ENCODE measurements at places on chromosomes 5 and 9. TPM values are rescaled to one million over a fixed set of nuclear protein-coding genes. Genes with fewer than 3 reads are reported as not detected.

The CCDC192 gene
- total RNA-seq, result not detected

The ACSL6 gene
- 0.89 TPM for total RNA-seq

The RORB gene
- 0.25 TPM for total RNA-seq

The OR1J2 gene
- total RNA-seq, result not detected

The ENTREP1 gene
- 8.6 TPM for total RNA-seq

The TCF7 gene
- total RNA-seq, result 4.2 TPM

The C1QTNF3 gene
- total RNA-seq, result 5.9 TPM

The FBN2 gene
- total RNA-seq, result 0.98 TPM

The SH2D3C gene
- 8.9 TPM for total RNA-seq

The ADAMTS12 gene
- 0.34 TPM for total RNA-seq

- no peaks in the 10 kb centered on the region for H3K27me3 ChIP-seq
- no peak overlapping the region for H3K4me3 ChIP-seq
- H3K4me1 ChIP-seq, result no peaks in the 10 kb centered on the region
- no peak for DNase-seq
- no peaks in the 10 kb centered on the region for H3K36me3 ChIP-seq
These were observed 45.1 kb upstream of the DAB2 start for GRCh38 chr5:39469777-39470415.

DNA sequence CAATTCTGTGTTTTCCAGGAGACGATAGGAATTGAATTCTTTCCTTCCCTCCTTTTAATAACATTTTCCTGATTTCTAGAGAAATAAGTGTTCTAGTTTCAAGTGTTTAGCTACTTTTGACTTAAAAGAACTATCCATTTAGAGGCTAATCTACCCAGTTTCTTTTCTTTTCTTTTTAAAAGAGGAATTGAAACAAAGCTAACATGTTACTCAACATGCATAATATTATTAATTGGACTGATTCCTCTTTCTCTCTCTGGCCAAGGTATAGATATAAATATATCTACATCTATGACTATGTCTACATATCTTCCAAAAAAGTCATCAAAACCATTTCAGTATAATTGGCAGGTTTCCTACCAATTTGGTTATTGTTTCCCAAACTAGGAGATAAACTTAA lies 309.8 kb downstream of the TRPM3 start:
- H3K4me1 ChIP-seq, result no peaks in the 10 kb centered on the region
- DNase-seq, result no peak
- H3K4me3 ChIP-seq, result no peak overlapping the region
- H3K27ac ChIP-seq, result no peak overlapping the region
- no peaks in the 10 kb centered on the region for H3K27me3 ChIP-seq

GRCh38 chr5:100517301-100517974 lies 17.7 kb upstream of the FAM174A start:
- no peak overlapping the region for H3K4me3 ChIP-seq

DNA sequence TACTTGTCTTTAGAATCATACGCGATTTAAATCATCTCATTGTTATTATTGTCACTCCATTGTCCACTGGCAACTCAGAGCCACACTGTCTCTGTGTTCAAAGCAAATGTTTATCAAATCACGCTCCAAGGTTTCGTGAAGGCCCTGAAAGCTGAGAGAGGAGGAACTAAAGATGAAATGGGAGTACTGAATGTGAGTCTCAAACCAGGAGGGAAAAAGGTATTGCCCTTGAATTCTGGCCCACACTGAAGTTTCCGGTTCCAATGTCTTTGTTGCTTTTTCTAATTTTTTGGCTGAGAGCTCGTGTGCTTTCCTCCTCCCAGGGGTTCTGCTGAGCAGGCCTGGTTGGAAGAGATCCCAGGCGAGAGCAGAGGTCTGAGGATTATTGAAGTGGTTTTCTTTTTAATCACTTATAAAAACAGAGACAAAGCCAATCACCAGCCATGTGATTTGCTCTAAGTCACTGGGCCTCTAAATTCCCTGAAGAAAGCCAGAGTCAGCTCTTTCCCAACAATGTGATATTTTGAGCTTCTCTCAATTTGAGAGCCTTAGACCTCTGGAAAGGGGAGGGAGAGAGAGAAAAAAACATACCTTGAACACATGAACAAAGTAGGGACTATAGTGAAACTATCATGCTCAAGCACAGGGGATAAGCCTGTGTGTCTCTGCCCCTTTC lies 420.8 kb upstream of the GRAMD2B start:
- H3K36me3 ChIP-seq, result no peaks in the 10 kb centered on the region
- H3K27me3 ChIP-seq, result no peaks in the 10 kb centered on the region
- DNase-seq, result no peak
- H3K4me3 ChIP-seq, result no peak overlapping the region
- peaks cover 36% of the 10 kb centered on the region for H3K4me1 ChIP-seq

- H3K36me3 ChIP-seq, result no peaks in the 10 kb centered on the region
- no peaks in the 10 kb centered on the region for H3K27me3 ChIP-seq
- no peak for DNase-seq
- H3K4me1 ChIP-seq, result no peaks in the 10 kb centered on the region
These were observed 788.4 kb downstream of the TLE4 start for GRCh38 chr9:80359941-80360881.

All from suprapubic skin (tissue), 4 donors.